Stimulated activated CD8-positive, alpha-beta memory T cell treated with anti-CD3 and anti-CD28 coated beads, Interleukin-4, amount 100 ng/mL, for 1 hour (primary cell): ENCODE measurements at places on chromosomes 3 and 15.

GRCh38 chr3:57060089-57060821 is at the start of gene SPATA12:
Gene SPATA12 (plus strand): TSS chr3:57060664. CDS start chr3:57073695, 13,031 bp downstream.
- DNase-seq: no peak

GRCh38 chr15:70358011-70358819 is 260.5 kb upstream of the TLE3 start:
- no peak for DNase-seq

GRCh38 chr15:73244333-73244732 is 124.4 kb downstream of the HCN4 start:
- no peak for DNase-seq

- DNase-seq: no peak
Measured at GRCh38 chr15:37142371-37142770, 42.0 kb upstream of the MEIS2 start.

- no peak for DNase-seq
Measured at GRCh38 chr3:28013864-28014473, 227.4 kb upstream of the CMC1 start.

GRCh38 chr3:159208050-159208449 is 406.2 kb downstream of the MFSD1 start:
- DNase-seq: no peak

GRCh38 chr3:100957261-100957986 is 35.8 kb downstream of the ABI3BP start:
- DNase-seq: no peak
